Caki2 (cell line): ENCODE measurements at places on chromosomes 6 and 20. TPM values are rescaled to one million over a fixed set of nuclear protein-coding genes. Genes with fewer than 3 reads are reported as not detected.
A peak's percentile ranks its signal among the peaks of the same experiment; 100 is the strongest.

GRCh38 chr6:6651335-6651734 is 62.8 kb downstream of the LY86 start:
- DNase-seq, result no peak

GRCh38 chr6:112113431-112113830 is 26.0 kb downstream of the FAM229B start:
- DNase-seq, result no peak

- DNase-seq, result no peak
These were observed 252.7 kb upstream of the POU3F2 start for GRCh38 chr6:98581705-98582104.

- no peak for DNase-seq
These were observed 52.9 kb downstream of the NOX3 start for GRCh38 chr6:155402656-155403304.

DNA sequence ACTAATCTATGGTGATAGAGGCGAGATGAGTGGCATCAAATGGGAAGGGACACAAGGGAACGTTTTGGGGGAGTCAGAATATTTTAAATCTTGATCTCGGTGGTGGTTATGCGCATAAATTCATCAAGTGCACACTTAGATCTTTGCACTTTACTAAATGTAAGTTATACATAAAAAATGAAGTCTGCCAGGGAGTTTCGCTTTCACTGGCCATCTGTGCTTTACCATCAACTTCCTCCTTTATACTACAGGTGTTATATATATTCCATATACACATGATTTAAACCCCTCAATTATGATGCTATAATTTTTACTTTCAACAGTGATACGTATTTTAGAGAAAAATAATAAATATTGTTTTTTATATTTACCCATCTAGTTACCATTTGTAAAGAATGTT is 97.6 kb upstream of the AKIRIN2 start:
- DNase-seq, result no peak

DNA sequence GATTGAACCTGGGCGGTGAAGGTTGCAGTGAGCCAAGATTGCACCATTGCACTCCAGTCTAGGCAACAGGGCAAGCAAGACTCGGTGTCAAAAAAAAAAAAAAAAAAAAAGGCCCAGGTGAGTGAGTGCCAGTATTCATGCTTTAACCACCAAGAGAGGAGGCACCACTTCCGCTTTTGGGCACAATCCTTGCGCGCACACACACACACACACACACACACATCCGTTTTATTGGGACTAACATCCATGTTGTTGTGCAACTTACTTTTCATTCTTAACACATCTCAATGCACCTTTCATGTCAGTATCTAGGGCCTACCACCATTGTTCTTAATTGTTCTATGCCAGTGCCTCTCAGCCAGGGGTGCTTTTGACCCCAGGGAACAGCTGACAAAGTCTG is 263.0 kb downstream of the CDC5L start:
- no peak for DNase-seq

GRCh38 chr6:34284563-34285447 is 36.0 kb upstream of the SMIM29 start:
- no peak for DNase-seq

DNA sequence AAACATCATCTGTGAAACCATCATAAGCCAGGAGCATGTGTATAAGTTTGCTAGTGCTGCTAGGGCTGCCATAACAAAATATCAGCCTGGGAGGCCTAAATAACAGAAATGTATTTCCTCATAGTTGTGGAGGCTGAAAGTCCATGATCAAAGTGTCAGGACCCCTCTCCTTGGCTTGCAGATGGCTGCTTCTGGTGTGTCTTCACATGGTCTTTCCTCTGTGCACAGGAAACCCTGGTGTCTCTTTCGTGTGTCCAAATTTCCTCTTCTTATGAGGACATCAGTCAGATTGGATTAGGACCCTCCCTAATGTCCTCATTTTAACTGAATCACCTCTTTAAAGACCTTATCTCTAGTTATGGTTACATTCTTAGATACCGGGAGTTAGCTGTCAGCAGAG is 6.2 kb upstream of the CITED2 start:
- no peak for DNase-seq

DNA sequence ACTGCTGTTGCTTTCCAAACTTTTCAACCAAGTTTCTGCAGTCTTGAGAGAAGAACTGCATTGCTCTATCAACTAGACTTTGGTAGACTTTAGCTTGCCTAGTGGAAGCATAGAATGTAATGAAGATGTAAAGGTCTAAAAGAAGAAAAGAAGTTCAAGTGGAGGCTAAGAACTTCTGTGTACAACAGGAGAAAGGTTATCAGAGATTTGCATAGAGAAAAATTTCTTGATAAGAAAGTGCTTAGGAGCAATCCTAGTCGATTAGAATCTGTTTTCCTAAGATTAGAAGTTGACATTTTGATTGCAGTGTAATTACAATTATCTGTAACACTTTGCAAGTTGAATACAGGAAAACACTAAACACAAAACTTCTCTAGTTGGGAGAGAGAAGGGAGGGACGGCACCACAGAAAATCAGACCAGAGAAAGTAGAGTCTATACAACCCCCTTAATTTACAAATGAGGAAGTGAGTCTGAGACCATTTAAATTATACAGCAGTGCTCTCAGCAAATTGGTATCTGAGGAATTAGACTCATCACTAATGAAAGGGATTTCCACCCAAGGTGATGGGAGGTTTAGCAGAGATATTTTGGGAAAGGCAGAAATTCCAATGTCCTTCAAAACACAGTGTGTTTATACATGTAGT is 194.3 kb upstream of the MARCKS start:
- no peak for DNase-seq

- no peak for DNase-seq
These were observed 30.1 kb downstream of the HDDC2 start for GRCh38 chr6:125271486-125272159.

GRCh38 chr20:58306421-58307261 is 2.9 kb upstream of the RAB22A start:
- peak; percentile 94 for DNase-seq

DNA sequence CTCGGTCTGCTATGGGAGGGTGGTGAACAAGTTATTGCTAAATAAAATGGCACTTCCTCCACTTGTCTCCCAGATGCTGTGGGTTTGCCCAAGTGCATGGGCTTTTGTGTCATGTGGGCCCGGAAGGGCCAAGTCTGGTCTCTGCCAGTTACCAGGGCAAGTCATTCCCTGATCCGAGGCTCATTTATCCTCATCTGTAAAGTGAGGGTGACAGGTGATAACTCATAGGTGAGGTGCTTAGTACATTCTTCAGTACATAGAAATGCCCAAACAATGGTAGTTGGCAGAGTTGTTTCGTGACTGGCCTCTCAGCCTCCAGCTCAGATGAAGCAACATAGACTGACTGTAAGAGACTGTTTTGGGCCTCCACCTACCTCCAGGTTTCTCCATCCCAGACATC is 2.0 kb upstream of the MUCL3 start:
- DNase-seq, result no peak

GRCh38 chr6:21459641-21460040 is 133.9 kb upstream of the SOX4 start:
- no peak for DNase-seq

DNA sequence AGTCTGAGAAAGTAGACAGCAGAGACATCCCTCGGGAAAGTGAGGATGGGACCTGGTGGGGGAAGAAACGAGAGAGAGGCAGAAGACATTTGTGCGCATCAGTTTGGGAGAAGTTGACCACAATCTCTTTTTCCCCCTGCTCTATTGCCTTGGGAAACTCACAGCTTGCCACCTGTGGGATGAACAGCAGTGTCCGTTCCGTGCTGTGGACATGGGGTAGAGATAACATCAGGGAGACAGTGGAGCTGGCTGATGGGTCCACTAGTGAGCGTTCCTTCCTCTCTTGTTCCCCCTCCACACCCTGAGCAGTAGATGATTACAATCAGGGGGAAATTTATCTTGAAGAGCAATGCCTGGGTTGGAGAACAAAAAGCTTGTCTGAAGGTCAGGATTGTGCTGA is 21.8 kb upstream of the RNF182 start:
- no peak for DNase-seq

DNA sequence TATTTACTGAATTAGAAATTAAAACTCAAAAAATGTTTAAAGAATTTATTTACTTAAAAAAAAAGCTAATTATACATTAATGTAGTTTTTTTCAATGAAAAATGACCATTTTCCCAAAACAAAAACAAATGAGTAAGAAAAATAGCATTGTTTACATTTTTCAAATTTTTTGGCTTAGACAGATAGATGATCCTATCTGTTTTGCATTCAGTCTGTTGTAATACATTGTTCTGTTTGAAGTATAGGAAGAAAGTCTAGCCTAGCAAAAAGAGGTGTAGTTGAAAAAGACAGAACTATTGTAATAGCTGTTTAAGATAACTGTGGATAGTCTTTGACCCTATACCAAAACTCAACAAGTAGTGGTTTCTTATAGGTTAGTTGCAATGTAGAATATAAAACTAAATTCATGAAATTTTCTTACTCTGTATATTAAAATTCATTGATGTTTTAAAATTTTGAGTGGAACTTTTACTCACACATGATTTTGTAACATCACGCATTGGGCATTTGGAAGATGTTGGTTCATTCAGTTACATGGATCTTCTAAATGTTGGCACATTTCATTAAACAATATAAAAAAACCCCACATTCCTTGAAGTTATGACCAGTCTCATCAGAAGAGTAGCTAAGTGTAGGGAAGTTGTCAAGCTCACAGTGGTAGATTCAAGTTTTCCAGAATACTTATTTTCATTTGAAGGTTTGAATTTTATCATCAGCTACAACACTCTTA is 62.0 kb downstream of the KCNS1 start:
- no peak for DNase-seq

GRCh38 chr20:2341336-2341735 is 39.4 kb upstream of the TGM6 start:
- no peak for DNase-seq

DNA sequence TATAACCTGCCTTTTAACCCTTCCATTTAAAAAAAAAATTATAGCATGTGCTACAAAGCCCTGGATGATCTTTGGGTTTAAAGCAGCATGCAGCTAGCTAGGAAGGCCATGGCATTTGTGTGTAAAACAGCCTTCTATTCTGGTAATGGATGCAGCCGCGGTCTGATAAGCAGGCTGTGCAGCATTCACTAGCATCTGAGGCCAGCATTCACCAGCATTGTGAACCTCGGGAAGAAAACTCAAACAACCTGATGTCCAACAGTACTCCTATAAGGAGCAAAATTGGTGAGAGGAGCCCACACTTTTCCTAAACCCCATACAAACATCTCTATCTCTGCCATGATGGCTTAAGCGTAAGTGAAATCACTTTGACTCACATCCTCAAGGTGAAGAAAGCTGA is 265.5 kb downstream of the PTPRT start:
- DNase-seq, result no peak

DNA sequence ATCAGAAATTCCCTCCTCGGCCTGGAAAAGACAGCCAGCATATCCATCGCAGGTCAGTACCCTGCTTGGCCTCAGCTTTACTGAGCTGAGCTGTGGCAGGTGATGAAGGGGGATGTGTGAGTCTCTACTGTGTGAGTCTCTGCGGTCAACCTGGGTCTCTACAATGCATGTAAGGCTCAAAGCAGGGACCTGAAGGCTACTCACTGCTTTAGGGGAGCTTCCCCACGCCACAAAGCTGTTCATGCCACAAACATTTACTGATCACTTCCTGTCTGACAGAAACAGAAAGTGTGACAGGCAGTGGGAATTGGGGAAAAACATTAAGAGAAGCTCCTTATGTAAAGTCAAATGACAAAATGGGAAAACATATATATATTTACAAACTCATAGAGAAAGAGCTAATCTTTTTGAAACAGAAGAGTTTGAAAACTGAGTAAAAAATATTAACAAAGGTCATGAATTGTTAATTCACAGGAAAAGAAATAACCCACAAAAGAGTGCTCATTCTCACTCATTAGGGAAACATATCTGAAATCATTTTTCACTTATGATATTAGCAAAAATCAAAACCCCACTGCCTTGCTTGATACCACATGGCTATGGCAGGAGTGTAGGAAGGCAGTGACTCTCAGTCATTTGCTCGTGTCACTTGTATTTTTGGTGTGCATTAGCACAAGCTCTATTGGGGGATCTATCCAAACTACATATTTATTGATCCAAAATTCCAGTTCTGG is 5.8 kb downstream of the BTN3A3 start:
- no peak for DNase-seq

- DNase-seq, result peak; percentile 86
These were observed 44.6 kb upstream of the SEC63 start for GRCh38 chr6:108002365-108003221.

DNA sequence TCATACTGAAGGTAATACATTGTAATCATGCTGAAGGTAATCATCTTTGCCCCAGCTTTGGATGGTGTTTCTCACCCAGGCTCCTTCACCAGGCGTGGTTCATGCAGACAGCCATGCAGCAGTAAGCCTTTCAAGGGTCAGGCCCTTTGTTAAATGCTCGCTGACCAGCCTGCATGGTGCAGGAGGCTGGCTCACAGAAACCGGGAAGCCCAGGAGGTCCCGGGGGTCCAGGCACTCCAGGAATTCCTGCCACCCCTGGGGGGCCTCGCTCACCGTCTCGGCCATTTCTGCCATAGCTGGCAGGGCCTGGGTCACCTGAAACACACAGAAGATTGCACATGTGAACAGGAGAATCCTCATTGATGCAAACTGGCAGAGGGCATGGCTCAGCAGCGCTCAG is 86.1 kb downstream of the COL9A1 start:
- no peak for DNase-seq

GRCh38 chr20:10488534-10488933 is 53.4 kb downstream of the SLX4IP start:
- no peak for DNase-seq

- no peak for DNase-seq
These were observed 22.4 kb downstream of the ITCH start for GRCh38 chr20:34385464-34385863.

GRCh38 chr6:11129908-11130565 is 18.5 kb upstream of the ERVFRD-1 start:
- no peak for DNase-seq

Gene SALL4
- total RNA-seq, result 2.9 TPM in 1 of 2 replicates, not detected in the other

Gene PMEPA1
- 68.1 and 97.6 TPM in 2 replicates for total RNA-seq

Gene POU5F1
- total RNA-seq, result 0.09 and 26.0 TPM in 2 replicates

Gene MLIP
- not detected in 2 replicates for total RNA-seq

Gene NT5E
- total RNA-seq, result 46.2 and 47.0 TPM in 2 replicates

Gene TBXT
- not detected in 2 replicates for total RNA-seq

Gene COL19A1
- total RNA-seq, result not detected in 2 replicates

Gene COL9A3
- total RNA-seq, result not detected in 2 replicates

Gene SRSF12
- 1.9 and 2.8 TPM in 2 replicates for total RNA-seq

Gene HDGFL1
- total RNA-seq, result not detected in 2 replicates

Gene ESF1
- 5.3 and 8.9 TPM in 2 replicates for total RNA-seq
